ENCODE measurements at places on chromosomes 5 and 9. TPM values are rescaled to one million over a fixed set of nuclear protein-coding genes. Genes with fewer than 3 reads are reported as not detected.

GRCh38 chr9:4297786-4298254 is 2.0 kb downstream of the GLIS3 start:
- no peaks in the 10 kb centered on the region for H3K36me3 ChIP-seq
- peaks cover 50% of the 10 kb centered on the region for H3K4me1 ChIP-seq
- peak overlapping the region; percentile 85 for H3K27ac ChIP-seq
- peak; percentile 88 for DNase-seq
- H3K27me3 ChIP-seq: peaks cover 58% of the 10 kb centered on the region

DNA sequence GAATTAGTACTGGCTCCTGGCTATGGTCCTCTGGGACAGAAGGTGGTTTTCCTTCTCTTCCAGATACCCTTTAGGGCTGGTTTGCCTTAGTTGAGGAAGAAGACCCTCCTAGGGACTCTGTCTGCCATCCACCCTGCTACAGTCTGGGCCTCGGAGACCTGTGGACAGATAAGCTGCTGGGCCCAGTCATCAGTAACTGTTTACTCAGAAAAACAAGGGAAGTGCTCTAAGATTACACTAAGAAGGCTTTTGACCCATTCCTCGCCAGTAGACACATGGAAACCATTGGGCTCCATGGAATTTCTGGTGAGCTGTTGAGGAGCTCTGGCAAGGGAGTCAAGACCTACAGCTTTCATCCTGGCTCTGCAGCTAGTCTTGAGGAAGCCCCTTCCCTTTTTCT is 31.2 kb downstream of the LARP1 start:
- peaks cover 11% of the 10 kb centered on the region for H3K4me1 ChIP-seq
- no peak overlapping the region for H3K4me3 ChIP-seq
- H3K27ac ChIP-seq: no peak overlapping the region
- H3K36me3 ChIP-seq: peaks cover 13% of the 10 kb centered on the region
- H3K27me3 ChIP-seq: no peaks in the 10 kb centered on the region

DNA sequence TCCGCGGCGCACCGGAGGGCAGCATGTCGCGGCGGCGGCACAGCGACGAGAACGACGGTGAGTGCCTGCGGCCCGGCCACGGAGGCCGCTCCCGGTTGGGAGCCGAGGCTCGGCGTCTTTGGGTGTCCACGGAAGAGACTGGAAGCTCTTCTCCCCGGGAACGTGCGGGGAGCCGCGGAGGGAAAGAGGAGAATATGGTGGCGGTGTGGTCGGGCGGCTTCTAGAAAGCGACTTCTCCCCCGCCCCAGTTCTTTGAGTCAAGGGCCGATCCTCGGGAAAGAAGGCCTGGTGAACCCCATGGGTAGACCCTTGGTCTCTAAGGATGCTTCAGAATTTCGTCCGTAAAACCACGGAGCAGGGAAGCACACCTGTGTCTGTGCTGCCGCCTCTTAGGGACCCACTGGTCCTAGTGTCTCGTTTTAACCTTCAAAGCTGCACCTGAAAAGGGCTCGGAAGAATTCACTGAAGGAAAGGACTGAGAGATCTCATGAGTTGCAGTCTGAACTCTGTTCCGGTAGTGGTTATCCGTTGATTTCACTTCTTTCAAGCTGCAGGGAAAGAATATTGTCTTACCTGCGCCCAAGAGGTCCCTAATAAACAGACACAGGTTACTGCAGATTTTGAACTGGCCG is 354 bp downstream of the NCBP1 start:
- peak; percentile 4 for DNase-seq
- peaks cover 22% of the 10 kb centered on the region for H3K4me1 ChIP-seq
- H3K27me3 ChIP-seq: no peaks in the 10 kb centered on the region
- H3K36me3 ChIP-seq: no peaks in the 10 kb centered on the region
- H3K27ac ChIP-seq: peak overlapping the region; percentile 95

- H3K36me3 ChIP-seq: no peaks in the 10 kb centered on the region
- no peaks in the 10 kb centered on the region for H3K4me1 ChIP-seq
- no peaks in the 10 kb centered on the region for H3K27me3 ChIP-seq
- DNase-seq: no peak
- no peak overlapping the region for H3K27ac ChIP-seq
These were observed 55.8 kb upstream of the ACTBL2 start for GRCh38 chr5:57538341-57538955.

GRCh38 chr5:96083361-96083881 is 121.8 kb upstream of the ELL2 start:
- H3K4me1 ChIP-seq: no peaks in the 10 kb centered on the region
- DNase-seq: no peak
- no peak overlapping the region for H3K4me3 ChIP-seq
- no peaks in the 10 kb centered on the region for H3K27me3 ChIP-seq

DNA sequence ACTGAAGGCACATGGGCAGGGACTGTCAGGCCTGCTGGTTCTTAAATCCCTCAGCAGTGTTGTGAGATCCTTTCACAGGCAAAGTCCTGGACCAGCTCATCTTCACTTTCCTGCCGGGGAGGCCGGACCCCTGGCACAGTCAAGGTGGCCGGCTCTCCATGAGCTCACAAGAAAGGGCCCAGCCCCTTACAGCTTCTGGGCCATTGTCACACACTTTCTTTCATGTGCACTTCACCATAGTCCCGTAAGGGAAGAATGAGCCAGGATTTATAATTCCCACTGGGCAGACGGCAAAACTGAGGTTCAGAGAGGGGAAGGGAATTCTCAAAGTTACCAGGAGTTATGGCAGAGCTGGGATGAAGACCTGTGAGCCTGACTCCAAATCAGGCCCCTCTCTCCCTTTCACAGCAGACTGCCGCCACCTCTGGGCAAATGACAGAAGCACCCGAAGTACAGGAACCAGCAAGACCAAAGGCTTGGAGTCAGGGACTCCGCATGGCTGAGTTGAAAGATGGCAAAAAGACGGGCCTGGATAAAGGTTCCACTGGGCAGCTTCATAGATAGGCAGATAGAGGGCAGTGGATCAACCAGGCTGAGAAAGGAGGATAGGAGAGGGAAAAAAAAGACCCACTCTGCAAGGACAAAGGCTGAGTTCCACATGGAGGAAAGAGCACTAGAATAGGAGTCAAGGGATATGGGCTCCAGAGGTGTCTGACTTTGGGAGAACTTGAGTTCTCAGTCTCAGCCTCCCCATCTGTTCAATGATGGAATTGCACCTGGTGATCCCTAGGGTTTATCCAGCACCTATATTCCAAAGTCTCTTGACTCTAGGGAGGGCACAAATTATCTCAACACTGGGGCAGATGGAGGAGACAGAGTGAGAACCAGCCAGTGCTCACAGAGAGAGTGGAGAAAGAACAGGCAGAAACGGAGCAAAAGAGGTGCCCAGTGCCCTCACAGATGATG is 128.7 kb downstream of the PAX5 start:
- no peak for DNase-seq
- H3K27ac ChIP-seq: no peak overlapping the region
- H3K4me3 ChIP-seq: no peak overlapping the region
- H3K27me3 ChIP-seq: peaks cover 50% of the 10 kb centered on the region

GRCh38 chr9:14314929-14315874 is 1.3 kb upstream of the NFIB start:
- H3K4me3 ChIP-seq: peak overlapping the region; percentile 64
- no peaks in the 10 kb centered on the region for H3K36me3 ChIP-seq
- peak overlapping the region; percentile 93 for H3K27ac ChIP-seq
- DNase-seq: peak; percentile 93
- H3K27me3 ChIP-seq: no peaks in the 10 kb centered on the region

- H3K27me3 ChIP-seq: no peaks in the 10 kb centered on the region
- DNase-seq: no peak
- H3K4me3 ChIP-seq: no peak overlapping the region
- no peaks in the 10 kb centered on the region for H3K36me3 ChIP-seq
- H3K27ac ChIP-seq: no peak overlapping the region
These were observed 48.0 kb downstream of the PHF2 start for GRCh38 chr9:93624431-93624834.

- DNase-seq: no peak
- H3K36me3 ChIP-seq: no peaks in the 10 kb centered on the region
- H3K4me3 ChIP-seq: no peak overlapping the region
- H3K27ac ChIP-seq: no peak overlapping the region
- no peaks in the 10 kb centered on the region for H3K27me3 ChIP-seq
These were observed 39.8 kb downstream of the STARD4 start for GRCh38 chr5:111472579-111472978.

DNA sequence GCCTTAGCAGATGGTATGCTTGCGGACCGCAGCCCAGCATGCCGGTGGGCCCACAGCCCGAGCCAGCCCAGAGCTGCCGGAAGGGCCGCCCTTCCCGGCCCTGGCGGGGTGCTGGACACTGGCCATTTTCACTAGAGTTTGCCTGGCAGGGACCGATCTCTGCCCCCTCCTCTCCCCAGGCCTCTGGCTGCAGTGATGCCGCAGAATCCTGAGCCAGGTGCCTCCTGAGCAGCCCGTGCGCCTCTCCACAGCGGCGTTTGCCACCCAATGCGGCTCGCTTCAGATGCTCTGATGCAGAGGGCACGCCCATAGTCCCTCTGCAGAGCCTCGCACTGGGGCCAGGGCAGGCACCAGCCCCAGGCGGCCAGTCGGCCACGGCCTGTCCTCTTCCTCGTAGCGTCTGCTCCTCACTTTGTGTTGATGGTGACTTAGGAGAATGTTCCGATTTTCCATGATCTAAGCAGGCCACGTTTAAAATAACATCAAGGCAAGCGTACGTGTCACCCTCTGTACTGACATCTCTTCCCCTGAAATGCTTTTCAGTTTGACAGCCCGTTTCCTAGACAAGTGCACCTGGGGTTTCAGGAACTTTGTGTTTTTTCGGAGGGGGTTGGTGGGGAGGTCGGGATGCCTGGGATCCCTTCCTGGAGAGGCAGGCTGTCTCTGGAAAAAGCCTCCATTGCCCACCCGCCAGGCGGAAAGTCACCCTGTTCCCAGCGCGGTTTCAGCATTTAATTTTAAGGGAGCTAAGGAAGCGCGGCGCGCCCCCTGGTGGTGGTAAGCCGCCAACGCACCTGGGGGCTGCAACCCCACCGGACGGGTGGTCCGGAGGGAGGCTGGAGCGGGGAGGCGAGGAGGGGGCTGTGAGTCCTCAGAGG is 29.8 kb upstream of the HMCN2 start:
- no peak overlapping the region for H3K27ac ChIP-seq
- peak; percentile 62 for DNase-seq
- H3K27me3 ChIP-seq: no peaks in the 10 kb centered on the region
- H3K4me1 ChIP-seq: no peaks in the 10 kb centered on the region
- no peaks in the 10 kb centered on the region for H3K36me3 ChIP-seq

DNA sequence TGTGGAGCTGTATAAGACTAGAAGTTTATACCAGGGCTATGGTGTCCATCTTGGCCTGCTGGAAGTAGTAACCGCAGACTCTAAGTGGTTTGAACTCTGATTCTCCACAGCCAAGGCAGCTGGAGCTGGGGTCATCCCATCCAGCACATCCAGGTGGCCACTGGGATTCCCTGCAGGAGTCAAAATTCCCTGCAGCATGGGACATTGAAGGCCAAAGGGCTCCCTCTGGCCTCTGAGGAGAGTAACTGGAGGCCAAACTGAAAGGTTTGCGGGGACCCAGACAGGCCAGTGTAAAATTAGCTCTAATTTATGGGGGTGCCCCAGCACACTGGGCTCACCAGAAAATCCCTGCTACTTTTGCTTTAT is 12.2 kb upstream of the PRXL2C start:
- H3K4me3 ChIP-seq: no peak overlapping the region
- H3K27me3 ChIP-seq: no peaks in the 10 kb centered on the region
- H3K27ac ChIP-seq: no peak overlapping the region
- no peaks in the 10 kb centered on the region for H3K36me3 ChIP-seq

- H3K27ac ChIP-seq: no peak overlapping the region
- no peaks in the 10 kb centered on the region for H3K27me3 ChIP-seq
- no peak for DNase-seq
- no peaks in the 10 kb centered on the region for H3K4me1 ChIP-seq
- no peaks in the 10 kb centered on the region for H3K36me3 ChIP-seq
These were observed 32.6 kb downstream of the GABRB2 start for GRCh38 chr5:161513942-161514341.

DNA sequence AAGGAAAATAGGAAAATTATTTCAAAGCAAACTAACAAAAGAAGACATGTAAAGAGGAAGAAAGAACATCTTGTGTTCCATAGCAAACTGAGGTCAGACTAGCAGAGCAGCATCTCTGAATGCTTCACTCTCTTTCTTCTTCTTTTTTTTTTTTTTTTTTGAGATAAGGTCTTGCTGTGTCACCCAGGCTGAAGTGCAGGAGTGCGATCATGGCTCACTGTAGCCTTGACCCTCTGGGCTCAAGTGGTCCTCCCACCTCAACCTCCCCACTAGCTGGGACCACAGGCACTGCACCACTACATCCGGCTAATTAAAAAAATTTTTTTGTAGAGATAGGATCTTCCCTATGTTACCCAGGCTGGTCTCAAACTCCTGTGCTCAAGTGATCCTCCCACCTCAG is 36.6 kb downstream of the MELK start:
- no peak for DNase-seq
- H3K27me3 ChIP-seq: no peaks in the 10 kb centered on the region
- no peak overlapping the region for H3K27ac ChIP-seq
- no peaks in the 10 kb centered on the region for H3K36me3 ChIP-seq
- no peaks in the 10 kb centered on the region for H3K4me1 ChIP-seq

DNA sequence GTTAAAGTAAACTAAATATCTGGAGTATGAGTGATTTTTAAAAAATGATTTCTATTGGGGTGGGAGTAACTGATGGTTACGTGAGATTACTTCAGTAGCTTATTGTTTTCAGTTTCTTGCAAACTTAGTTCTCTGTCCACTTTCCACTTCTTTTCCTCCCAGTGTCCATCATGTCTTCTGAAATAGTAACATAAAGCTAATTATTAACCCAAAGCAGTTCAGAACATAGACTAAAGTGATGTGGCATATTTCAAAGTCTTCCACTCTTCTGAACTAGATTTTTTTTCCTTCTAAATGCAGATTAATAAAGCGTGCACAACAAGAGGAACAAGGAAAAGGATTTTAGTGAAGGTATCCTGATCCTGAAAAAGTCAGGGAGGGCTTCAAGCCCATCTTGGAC is 114.1 kb downstream of the MAN2A1 start:
- H3K36me3 ChIP-seq: peaks cover 11% of the 10 kb centered on the region
- DNase-seq: no peak
- H3K27me3 ChIP-seq: no peaks in the 10 kb centered on the region
- H3K27ac ChIP-seq: no peak overlapping the region

- no peaks in the 10 kb centered on the region for H3K27me3 ChIP-seq
- no peak overlapping the region for H3K27ac ChIP-seq
- no peaks in the 10 kb centered on the region for H3K36me3 ChIP-seq
- no peaks in the 10 kb centered on the region for H3K4me1 ChIP-seq
These were observed 497.0 kb upstream of the DAP start for GRCh38 chr5:11258001-11258400.

- peaks cover 9% of the 10 kb centered on the region for H3K36me3 ChIP-seq
- no peaks in the 10 kb centered on the region for H3K27me3 ChIP-seq
- no peak for DNase-seq
- no peak overlapping the region for H3K27ac ChIP-seq
These were observed 14.1 kb downstream of the SEMA4D start for GRCh38 chr9:89483592-89484474.

CCL19 gene
- 0.28 TPM for polyA plus RNA-seq

TMEM174 gene
- not detected for polyA plus RNA-seq

MORN5 gene
- polyA plus RNA-seq: 4.4 TPM

PCDHGA9 gene
- 7.0 TPM for polyA plus RNA-seq

FBXL7 gene
- polyA plus RNA-seq: 29.7 TPM

CACFD1 gene
- 17.7 TPM for polyA plus RNA-seq

MACIR gene
- 12.1 TPM for polyA plus RNA-seq

TJP2 gene
- polyA plus RNA-seq: 103 TPM

PCDHB12 gene
- 4.6 TPM for polyA plus RNA-seq

GRM6 gene
- polyA plus RNA-seq: 1.4 TPM

TRIM7 gene
- polyA plus RNA-seq: 0.43 TPM

PCDH1 gene
- polyA plus RNA-seq: 23.6 TPM
